ENCODE measurements at places on chromosomes 5 and 9. TPM values are rescaled to one million over a fixed set of nuclear protein-coding genes. Genes with fewer than 3 reads are reported as not detected.

PTPRD gene
- 0.13 TPM for total RNA-seq

GRCh38 chr9:133566382-133566781 is 31.9 kb downstream of the ADAMTSL2 start:
- no peak for DNase-seq
- no peak overlapping the region for H3K4me3 ChIP-seq
- H3K27me3 ChIP-seq = peaks cover 4% of the 10 kb centered on the region
- no peak overlapping the region for H3K27ac ChIP-seq

CIZ1 gene
- 146 TPM for total RNA-seq

SLC46A2 gene
- total RNA-seq = not detected

GRCh38 chr9:134502809-134503211 is 138.8 kb upstream of the COL5A1 start:
- no peaks in the 10 kb centered on the region for H3K36me3 ChIP-seq
- no peak for DNase-seq
- H3K4me3 ChIP-seq = no peak overlapping the region
- H3K27ac ChIP-seq = no peak overlapping the region

ALDH1A1 gene
- total RNA-seq = 0.95 TPM

GRCh38 chr9:73979894-73980264 is 517.3 kb upstream of the RORB start:
- no peak overlapping the region for H3K27ac ChIP-seq
- H3K4me3 ChIP-seq = no peak overlapping the region
- H3K36me3 ChIP-seq = no peaks in the 10 kb centered on the region
- H3K27me3 ChIP-seq = no peaks in the 10 kb centered on the region
- no peak for DNase-seq

CCL27 gene
- not detected for total RNA-seq

DNA sequence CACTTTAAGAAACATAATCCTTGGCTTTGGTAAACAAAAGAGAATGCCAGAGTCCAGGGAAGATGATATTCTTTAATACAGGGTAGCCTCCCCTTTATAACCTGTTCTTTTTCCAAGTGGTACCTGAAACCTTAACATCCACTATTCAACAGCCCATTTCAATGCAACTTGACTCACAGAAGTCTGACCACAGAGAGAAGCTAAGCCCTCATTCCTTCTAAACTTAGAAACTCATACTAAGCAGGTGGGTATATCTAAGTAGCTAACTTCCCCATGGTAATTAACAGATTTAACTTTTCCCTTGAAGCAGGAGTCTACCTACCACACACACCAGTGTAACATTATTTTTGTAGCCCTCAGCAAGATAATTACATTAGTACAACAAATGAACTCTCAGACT is 91.9 kb downstream of the CEMIP2 start:
- H3K36me3 ChIP-seq = no peaks in the 10 kb centered on the region
- H3K4me3 ChIP-seq = no peak overlapping the region
- no peak for DNase-seq
- no peaks in the 10 kb centered on the region for H3K4me1 ChIP-seq
- no peaks in the 10 kb centered on the region for H3K27me3 ChIP-seq

DNA sequence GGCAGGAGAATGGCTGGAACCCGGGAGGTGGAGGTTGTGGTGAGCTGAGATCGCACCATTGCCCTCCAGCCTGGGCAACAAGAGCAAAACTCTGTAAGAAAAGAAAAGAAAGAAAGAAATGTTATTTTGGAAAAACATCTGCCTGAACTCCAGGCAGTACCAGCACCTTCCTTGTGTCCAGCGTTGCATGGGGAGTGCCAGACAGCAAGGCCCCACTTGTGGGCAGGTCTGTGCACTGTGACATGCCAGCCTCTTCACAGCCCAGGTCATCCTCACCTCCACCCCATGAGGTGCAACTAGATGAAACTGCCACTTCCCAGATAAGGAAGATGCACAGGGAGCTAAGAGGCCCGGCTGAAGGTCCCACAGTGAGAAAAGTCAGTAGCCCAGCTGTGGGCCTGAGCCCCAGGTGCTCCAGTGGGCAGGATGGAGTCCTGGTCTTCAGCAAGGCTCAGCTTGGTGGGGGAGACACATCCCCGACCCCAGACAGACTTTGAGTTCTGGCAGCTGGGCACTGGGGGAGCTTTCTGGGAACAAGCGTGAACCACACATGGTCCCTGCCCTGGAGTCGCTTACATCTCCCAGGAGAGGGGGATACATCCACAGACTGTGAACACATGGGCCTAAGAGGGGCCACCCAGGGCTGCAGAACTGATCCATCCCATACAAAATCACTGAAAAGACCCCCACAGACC is 146.9 kb upstream of the IER5L start:
- H3K36me3 ChIP-seq = no peaks in the 10 kb centered on the region
- H3K27me3 ChIP-seq = no peaks in the 10 kb centered on the region
- no peak for DNase-seq
- peaks cover 34% of the 10 kb centered on the region for H3K4me1 ChIP-seq

GRCh38 chr5:145437627-145438026 is 397.5 kb downstream of the PRELID2 start:
- DNase-seq = no peak
- no peaks in the 10 kb centered on the region for H3K36me3 ChIP-seq
- H3K4me1 ChIP-seq = no peaks in the 10 kb centered on the region
- no peak overlapping the region for H3K27ac ChIP-seq

Data from T-cell (primary cell).